Heart left ventricle (tissue), 16 donors: ENCODE measurements at places on chromosomes 3 and 15. TPM values are rescaled to one million over a fixed set of nuclear protein-coding genes. Genes with fewer than 3 reads are reported as not detected.

DNA sequence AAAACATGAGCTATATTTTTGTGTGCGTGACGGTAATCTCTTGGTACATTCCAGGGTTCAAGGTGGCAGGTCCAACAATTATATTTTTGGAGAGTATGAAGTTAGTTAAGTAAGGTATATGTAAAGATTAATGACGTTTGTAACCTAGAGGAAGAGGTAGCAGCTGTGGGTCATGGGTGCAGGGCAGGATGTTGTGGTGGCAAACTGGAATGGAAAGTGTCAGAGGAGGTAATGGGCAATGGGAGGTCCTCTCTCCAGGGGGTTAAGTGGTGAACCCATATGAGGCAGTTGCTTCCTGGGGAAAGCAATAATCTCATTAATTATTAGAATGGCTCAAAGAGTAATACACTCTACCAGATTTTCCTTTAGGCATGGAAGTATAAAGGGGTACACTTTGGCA is 1.0 kb upstream of the CD200R1L start:
- H3K4me3 ChIP-seq = no peak overlapping the region
- H3K27me3 ChIP-seq = no peaks in the 10 kb centered on the region
- H3K4me1 ChIP-seq = no peaks in the 10 kb centered on the region
- no peak overlapping the region for H3K27ac ChIP-seq
- no peaks in the 10 kb centered on the region for H3K36me3 ChIP-seq

DNA sequence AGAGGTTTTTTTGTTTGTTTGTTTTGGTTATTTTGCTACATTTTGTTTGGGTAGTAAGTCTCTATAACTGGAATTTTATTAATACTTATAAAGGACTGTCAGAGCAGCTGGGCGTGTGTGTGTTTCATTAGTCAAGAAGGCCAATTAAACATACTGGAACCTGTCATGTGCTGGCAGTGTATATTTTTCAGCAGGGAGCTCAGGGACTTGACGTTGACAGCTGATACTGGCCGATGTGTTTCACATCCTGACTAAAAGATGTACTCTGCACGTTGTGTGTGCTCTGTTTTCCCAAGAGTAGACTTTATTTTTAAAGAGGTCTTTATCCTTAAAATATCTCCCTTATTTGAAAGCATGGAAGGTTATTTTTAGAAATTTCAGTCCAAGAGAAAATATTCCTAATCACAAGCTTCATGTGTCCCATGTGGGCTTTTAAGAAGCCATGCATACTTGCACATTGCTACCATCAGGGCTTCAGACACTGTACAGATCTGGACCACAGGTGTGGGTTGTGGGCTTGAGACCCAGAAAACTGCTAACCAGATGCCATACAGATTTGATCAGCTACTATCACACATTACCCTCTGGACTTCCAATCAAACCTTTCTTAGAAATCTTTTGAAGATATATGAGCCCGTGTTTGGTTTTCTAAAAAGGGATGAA is 135.9 kb downstream of the FEZF2 start:
- H3K27me3 ChIP-seq = no peaks in the 10 kb centered on the region
- H3K36me3 ChIP-seq = no peaks in the 10 kb centered on the region
- no peak overlapping the region for H3K4me3 ChIP-seq
- no peak overlapping the region for H3K27ac ChIP-seq
- DNase-seq = peak; percentile 10
- H3K4me1 ChIP-seq = peaks cover 36% of the 10 kb centered on the region

GRCh38 chr15:77016321-77016695 is 21.4 kb downstream of the PSTPIP1 start:
- no peak overlapping the region for H3K27ac ChIP-seq
- no peaks in the 10 kb centered on the region for H3K27me3 ChIP-seq
- H3K4me3 ChIP-seq = no peak overlapping the region
- H3K4me1 ChIP-seq = peaks cover 12% of the 10 kb centered on the region
- no peaks in the 10 kb centered on the region for H3K36me3 ChIP-seq

The AADACL2 gene
- not detected for total RNA-seq

The GABRG3 gene
- total RNA-seq = not detected
